Muscle of leg (tissue), 16 donors: ENCODE measurements at places on chromosomes 11 and 22. TPM values are rescaled to one million over a fixed set of nuclear protein-coding genes. Genes with fewer than 3 reads are reported as not detected.

- DNase-seq: no peak
These were observed 23.0 kb upstream of the ME3 start for GRCh38 chr11:86695373-86695772.

- no peak for DNase-seq
These were observed 9.1 kb downstream of the TIMP3 start for GRCh38 chr22:32810555-32811133.

DNA sequence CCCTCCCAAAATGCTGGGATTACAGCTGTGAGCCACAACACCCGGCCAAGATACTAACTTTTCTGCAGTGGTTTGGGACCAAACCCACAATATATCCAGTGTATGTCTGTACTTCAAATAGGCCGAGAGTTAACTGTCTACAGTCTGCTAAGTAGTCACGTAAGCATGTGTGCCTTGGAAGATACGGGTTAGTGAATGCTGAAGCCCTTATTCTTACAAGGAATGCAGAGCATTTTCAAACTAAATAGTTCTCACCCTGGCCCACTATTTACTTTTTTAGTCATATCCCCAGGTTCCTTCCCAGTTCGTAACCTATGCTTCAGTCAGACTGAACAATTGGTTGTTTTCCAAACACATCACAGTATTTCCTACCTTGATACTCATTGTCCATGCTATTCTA, 176.0 kb downstream of the WNT11 start:
- DNase-seq: peak; percentile 21

The OR10G6 gene
- total RNA-seq: not detected

DNA sequence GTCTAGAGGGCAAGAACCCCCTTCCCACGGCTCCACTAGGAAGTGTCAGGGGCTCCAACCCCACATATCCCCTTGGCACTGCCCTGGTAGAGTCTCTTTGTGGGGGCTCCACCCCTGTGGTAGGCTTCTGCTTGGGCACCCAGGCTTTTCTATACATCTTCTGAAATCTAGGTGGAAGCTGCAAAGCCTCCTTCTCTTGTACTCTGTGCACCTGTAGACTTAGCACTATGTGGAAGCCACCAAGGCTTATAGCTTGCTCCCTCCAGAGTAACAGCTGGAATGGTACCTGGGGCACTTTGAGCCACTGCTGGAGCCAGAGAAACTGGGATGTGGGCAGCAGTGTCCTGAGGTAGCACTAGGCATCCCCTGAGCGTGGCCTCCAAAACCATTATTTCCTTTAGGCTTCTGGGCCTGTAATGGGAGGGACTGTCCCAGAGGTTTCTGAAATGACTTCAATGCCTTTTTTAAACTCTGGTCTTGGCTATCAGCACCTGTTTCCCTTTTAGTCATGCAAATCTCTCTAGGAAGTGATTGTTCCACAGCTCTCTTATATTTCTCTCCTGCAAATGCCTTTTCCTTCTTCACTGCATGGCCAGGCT, 68.4 kb downstream of the TRAF6 start:
- DNase-seq: no peak

- no peak for DNase-seq
These were observed 6.1 kb upstream of the ASCL2 start for GRCh38 chr11:2276280-2277007.

DNA sequence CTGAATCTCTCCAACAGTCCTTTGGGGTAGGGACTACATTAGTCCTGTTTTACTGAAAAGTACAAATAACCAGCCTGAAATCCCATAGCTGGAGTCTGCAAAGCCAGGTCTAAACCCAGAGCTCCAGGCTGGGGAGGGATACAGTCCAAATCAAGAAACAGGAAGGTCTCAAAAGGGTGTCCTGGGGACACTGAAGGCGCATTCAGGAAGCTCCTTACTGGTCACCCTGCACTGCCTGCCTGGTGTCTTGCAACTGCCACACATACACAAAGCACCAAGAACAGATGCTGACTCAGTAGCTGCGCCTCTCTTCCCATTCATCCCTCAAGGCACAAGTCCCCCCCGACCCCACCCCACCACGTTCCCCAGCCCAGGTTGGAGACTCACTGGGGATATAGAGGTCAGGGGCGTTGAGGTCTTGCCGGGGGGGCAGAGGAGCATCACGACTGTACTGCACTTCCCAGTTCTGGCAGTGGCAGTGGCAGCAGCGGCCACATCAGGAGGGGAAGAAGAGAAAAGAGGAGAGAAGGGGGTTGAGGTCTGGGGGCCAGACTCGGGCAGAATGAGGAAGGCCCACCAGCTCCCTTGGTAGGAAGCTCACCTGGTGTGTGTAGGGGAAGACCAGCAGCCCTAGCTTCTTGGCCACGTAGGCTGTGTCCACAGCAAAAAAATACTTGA, 1.6 kb downstream of the YIF1A start:
- no peak for DNase-seq

GRCh38 chr11:75100314-75100713, 3.6 kb upstream of the OR2AT4 start:
- peak; percentile 0 for DNase-seq

DNA sequence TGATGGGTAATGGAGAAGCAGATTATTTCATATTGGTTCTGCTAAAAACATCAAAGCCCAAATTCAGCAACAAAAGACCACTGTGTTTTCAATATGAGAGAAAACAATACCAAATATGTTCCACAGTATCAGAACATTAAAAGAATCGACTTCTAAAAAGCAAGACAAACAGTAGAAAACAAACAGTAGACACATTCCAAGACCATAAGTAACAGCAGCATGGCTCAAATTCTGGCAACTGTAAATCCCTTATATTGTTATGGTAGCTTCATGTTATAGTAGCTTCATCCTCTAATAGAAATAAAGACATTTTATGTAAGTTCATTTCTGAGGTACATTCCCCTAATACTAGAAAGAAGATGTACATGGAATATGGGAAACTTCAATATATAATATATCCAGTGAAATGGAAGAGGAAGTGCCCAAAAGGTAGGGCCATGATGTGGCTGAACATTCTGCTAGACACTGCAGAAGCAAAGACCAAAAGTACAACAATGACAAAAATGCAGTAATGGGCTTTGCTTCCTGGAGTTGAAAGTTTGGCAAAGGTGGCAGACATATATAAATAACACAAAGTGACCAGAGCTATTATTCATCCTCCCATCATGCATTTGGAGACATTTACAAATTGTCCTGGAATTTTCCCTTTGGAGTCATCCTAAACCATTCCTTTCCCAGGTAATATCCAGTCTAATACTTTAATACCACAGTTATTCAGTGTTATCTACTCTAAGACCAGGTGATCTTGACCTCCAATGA, 299.9 kb downstream of the DCDC1 start:
- DNase-seq: no peak

DNA sequence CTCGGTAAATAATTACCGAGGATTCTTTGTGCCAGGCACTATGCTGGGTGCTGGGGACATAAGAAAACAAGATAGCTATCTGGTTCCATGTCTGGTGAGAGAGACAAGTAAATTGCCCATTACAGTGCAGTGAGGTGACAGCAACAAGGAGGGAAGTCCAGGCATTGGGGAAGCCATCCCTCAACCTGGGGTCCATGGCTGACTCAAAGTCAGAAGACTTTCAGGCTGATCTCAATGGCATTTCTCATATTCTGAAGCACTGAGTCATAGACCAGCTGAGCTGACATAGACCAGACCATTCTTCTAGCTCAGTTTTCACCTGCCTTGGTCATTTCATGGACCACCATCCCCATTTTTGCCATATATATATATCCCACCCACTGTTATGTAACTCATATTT, 158.8 kb downstream of the TTC17 start:
- no peak for DNase-seq

- peak; percentile 44 for DNase-seq
These were observed 543 bp upstream of the AP2A2 start for GRCh38 chr11:925158-925495.

GRCh38 chr11:114586797-114587196, 8.8 kb downstream of the NXPE4 start:
- DNase-seq: no peak

The C22orf31 gene
- 2.1 TPM for total RNA-seq

The THY1 gene
- total RNA-seq: 161 TPM

DNA sequence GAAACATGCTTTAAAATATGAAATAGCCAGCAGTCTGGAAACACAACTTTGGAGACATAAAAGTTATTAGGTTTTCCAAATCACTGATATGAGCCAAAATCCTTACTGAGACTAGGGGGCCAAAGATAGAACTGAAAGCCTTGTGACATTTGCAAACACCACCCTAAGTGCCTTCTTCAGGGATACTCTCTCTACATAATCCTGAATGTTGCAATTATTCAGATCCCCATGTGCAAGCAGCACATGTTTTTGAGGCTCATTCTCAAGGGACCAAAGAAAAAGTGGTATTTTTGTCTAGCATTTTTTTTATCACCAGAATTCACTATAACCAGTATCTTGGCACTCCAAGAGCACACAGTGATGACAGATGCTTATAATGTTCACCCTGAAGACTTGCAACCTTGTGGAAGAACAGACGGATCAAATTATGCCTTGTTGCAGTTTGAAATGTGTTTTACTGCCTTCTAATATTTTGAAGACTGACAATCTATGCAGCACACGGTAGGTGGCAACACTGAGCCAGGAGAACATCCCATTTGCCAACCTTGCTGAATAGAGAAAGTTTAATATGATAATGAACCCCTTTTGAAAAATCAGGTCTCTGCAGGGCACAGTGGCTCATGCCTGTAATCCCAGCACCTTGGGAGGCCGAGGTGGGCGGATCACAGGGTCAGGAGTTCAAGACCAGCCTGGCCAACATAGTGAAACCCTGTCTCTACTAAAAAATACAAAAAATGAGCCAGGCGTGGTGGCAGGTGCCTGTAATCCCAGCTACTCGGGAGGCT, 78.5 kb downstream of the PLEKHA7 start:
- DNase-seq: peak; percentile 40

DNA sequence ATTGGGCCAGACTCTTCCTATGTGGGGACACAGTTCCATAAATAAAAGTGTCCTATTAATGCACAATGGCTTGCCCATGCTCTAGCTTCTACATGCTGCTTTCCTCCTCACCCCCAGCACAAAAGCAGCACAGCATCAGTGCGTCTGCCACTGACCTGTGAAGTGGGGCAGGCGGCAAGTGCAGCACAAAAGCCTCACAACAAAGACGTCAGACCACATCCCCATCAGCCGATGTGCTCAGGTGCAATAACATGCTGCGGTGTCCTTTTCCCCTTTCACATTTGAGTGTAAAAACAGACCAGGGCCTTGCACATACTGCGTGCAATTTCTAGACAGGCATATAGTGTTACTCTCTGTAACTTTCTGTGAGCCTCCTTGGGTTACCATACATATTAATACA, 12.8 kb downstream of the DKK3 start:
- DNase-seq: peak; percentile 48

The ZDHHC8 gene
- 13.7 TPM for total RNA-seq
